Aorta (tissue), 5 donors: ENCODE measurements at places on chromosomes 5 and 9.

DNA sequence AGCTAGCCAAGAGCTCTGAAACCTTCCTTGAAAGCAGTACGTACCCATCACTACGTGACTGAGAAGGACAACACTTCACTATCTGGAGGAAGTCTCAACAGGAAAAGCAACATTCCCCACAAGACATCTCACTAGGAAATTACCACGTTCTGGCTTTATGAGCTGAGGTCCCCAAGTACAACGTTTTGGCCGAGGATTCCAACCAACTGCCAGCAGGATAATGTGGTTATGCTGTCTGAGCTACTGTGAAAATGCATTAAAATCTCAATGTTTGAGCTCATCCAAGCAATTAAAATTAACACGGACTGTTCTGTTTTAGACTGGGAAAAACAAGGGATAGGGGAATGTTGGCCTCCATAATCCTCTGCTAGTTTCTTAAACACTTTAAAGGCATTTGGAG is 16.4 kb downstream of the MED27 start:
- no peak for DNase-seq

- DNase-seq = no peak
Measured at GRCh38 chr9:81850724-81851123, 77.5 kb upstream of the SPATA31D4 start.

DNA sequence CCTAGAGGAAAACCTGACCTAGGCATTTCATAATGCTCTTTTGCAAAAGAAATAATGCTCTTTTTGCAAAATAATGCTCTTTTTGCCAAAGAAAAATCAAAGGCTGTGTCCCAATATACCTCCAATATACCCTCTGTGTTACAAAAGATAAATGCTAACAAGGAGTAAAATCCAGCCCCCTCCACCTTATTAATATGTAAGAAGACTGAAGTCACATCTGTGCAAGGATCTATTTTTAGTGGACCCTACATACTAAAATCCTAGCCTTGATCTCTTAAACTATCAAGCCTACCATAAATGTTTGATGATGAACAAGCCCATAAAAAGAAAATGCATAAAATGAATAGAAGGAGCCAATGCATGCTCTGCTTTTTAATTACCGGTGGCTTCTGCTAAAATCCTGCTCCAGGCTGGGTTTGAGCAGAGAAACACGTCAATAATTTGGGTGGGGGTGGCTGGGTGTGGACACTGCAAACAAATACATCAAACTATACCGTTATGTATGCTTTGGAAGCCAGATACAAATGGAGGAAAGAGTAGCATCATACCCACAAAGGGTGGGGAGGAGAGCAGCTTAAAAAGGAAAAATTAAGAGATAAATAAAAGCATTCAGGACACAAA is 131.6 kb downstream of the SEMA6A start:
- no peak for DNase-seq

DNA sequence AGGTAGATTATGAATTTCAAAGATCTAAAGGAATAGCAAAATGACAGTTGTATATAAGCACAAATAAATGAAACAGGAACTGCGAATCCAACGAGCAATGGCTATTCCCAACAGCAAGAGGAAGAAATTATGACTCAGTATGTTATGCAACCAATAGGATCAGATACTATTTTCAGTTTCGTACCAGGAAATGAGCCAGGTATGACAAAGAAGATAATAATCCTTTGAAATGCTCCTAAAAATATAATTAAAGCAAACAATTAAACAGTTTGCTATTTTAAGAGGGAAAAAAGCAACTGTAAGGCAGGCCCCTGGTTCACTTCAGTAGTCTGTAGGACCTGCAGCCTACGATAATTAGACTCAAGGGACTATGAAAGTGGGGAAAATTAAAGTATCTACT is 58.9 kb downstream of the AUH start:
- no peak for DNase-seq

DNA sequence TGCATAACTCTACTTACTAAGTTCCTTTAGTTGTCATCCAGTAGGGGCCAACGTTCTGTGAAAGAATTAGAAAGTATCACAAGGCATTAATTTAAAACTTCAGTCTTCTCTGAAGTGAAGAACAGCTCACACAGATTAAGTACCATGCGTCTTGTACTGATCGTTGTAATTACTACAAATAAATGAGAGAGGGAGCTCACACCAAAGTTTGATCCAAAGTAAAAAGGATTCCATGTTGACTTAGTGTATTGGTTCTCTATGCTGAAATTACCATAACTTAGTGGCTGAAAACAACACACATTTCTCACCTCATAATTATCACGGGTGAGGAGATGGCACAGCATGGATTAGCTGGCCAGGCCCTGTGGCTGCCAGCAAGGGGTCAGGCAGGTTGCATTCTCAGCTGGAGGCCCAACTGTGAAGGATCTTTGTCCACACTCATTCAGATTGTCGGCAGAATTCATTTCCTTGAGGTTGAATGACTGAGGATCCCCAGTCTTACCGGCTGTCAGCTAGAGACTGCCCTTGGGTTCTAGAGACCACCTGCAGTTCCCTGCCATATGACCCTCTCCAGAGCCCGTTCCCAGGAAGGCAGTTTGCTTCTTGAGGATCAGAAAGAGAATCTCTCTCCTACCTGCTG is 169.1 kb downstream of the YTHDC2 start:
- no peak for DNase-seq

DNA sequence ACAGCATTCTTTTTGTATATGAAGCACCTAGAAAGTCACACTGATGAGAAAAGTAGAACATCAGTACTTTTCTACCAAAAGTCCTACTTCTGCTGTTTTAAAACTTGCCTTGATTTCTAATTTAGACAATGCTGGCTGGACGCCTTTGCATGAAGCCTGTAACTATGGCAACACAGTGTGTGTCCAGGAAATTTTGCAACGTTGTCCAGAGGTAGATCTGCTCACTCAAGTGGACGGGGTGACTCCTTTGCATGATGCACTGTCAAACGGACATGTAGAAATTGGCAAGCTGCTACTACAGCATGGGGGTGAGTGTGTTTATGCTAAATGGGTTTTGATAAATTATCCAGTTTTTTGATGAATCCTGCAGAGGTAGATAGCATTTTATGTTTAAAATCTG is 73.5 kb downstream of the SLF1 start:
- no peak for DNase-seq

DNA sequence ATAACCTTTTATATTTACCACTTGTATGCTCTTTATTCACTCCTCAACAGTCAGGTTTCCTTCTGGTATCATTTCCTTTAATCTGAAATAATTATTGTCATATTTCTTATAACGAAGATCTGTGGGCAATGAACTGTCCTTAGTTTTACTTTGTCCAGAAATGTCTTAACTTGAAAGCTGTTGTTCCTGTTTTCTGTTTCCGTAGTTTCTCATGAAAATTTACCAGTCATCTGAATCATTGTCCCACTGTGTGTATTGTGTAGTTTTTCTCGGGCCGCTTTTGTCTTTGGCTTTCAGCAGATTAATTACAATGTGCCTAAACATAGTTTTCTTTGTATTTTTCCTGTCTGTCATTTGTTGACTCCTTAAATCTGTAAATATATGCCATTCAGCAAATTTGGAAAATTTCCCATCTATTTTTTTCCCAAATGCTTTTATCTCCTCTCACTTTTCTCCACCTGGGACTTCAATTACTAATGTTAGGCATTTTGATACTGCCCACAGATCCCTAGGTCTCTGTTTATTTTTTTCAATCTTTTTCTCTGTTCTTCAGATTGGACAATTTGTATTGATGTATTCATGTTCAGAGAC is 74.9 kb downstream of the PDE8B start:
- no peak for DNase-seq

DNA sequence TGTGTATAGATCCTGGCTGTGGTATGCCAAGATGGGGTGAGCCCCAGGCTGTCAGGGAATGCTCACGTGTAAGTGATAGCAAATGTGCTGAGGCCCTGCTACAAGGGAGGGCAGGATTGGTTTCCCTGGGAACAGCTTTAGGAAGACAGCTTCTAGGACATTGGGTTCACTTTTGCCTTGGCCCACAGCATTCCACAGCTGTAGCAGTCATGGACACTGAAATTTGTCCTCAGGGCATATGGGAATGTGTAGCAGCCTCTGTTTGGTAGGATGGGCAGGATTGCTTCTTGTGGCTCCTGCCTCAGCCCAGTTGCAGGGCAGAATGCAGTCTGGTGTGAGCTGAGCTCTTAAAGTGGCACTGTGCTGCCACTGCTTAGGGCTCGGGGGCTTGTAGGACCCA is 1061.7 kb upstream of the WWC1 start:
- DNase-seq = no peak

DNA sequence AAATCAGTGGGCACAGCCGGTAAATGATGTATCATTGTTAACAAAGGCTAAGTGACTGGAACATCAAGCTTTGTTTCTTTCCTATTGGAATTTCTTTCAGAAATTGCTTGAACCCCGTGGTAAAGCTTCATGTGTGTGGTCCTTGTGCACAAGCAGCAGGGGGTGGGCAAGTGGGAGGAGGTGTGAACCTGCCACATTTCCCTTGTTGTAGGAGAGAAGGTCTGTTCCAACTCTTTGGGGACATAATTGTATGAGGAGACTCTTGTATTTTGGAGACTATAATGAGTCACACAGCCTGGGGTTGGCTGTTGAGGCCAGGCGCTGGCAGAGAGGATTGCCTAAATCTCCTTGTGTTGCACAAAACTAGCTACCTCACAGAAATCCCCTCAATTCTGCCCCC is 620.5 kb downstream of the IRX1 start:
- DNase-seq = no peak

- no peak for DNase-seq
Measured at GRCh38 chr5:58804291-58804690, 221.4 kb downstream of the RAB3C start.

GRCh38 chr9:127987103-127987614 is 6.4 kb upstream of the EEIG1 start:
- DNase-seq = no peak

DNA sequence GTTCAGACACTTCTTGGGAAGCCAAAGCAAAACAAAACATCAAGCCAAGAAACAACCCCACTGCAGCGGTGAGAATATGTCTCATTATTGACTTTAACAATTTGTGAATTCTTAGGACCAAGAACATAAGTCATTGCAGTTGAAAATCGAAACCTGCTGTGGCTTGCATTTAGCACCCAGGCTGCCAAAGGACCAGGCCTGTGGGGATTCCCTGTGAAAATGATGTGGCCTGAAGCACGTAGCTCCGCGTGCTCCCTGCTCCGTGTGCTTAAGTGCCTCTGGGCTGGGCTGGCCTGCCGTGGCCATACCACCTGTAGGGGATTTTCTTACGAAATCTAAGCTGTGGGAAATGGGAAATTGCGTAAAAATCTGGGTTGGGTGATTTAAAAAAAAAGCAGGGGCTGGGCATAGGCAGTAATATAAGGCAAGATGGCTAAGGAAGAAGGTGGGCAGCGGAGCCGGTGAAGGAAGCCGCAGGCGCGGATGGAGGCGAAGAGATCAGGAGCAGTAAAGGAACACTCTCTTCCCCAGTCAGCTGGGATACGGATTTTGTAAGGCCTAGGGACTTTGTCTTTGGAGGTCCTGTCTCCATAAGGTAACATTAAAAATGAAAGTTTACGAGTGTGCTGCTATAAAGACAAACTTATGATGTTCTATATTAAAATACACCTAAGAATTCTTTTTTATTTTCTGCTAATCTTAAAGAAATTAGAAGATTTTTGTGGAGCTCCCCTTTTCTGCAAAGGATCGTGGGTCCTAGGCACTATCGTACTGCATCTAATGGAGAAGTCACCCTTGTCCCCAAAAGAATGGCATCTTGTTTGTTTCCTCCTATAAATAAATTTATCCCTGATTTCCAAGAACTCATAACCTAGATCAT is 189.6 kb upstream of the SEMA6A start:
- DNase-seq = no peak
